T-cell (primary cell): ENCODE measurements at places on chromosomes 2 and 18.

DNA sequence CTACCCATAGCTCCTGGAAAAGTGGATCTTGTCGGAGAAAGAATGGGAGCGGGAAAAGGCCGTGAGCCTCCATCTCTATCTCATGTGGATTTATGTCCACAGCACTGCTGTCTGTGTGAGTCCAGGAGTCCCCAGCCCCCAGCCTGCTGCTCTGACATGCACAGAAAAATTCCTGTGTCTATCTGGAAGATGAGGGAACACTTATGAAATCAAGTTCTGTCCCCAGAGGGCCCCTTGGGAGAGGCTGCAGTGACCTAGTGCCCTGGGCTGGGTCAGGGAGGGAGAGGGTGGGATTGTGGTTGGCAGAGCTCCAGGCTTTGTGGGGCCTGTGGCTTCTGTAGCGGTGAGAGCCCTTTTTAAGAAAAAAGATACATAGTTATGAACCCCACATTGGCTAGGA is 37.6 kb downstream of the HJURP start:
- DNase-seq = no peak
- no peaks in the 10 kb centered on the region for H3K4me1 ChIP-seq
- no peaks in the 10 kb centered on the region for H3K36me3 ChIP-seq

DNA sequence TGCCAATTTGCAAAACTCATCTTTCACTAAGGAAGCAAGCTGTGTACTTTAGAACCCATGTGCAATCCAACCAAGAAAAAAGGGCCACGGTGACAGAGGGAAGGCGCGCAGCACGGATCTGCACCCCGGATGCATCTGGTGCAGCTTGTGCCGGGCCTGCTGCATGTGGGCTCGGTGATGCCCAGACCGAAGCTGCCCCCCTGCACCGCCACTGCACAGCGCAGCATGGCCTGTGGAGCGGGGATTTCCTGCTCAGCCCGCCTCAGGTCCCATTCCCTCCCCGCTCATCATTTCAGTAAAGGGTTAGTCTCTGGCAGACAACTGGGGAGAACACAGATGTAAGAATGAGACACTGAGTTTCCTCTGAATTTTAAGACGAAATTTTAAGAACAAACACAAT is 43.0 kb downstream of the MC2R start:
- no peak overlapping the region for H3K4me3 ChIP-seq
- DNase-seq = no peak
- H3K4me1 ChIP-seq = no peaks in the 10 kb centered on the region

DNA sequence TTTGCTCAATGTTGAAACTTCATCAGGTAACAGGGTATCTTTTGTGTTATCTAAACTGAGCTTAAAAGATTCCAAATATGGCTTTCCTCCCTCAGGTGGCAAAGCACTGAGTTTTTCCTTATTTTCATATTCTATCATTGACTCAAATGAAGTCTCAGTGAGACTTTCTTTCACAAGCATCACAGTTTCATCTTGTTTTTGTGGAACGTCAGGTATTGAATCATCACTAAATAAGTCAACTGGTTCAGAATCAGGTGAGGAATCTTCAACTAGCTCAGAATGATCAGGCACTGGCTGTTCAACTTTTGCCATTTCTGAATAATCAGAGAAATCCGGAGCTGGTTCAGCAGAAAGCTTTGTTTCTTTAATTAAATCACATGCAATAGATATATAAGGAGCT is 24.6 kb downstream of the RTN4 start:
- H3K4me1 ChIP-seq = peaks cover 37% of the 10 kb centered on the region
- no peak overlapping the region for H3K27ac ChIP-seq
- no peaks in the 10 kb centered on the region for H3K27me3 ChIP-seq
- no peak for DNase-seq

DNA sequence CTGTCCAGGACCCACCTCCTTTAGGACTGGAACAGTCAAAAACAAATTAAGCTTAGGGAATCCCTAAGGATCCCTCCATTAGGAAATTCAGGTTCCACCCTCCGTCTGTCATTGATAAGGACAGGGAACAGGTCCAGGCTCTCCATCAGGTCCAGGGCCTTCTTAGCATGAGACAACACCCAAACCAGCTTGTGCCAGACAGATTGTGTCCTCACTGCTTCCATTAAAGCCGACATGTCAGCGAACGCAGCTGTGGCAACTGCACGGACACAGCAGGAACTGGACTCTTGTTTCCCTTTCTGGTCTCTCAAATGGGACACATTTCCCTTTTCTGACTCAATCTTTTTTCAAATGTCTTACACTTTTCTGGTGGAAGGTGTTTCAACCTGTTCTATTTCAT is 81.4 kb downstream of the BCL11A start:
- no peak for DNase-seq
- no peaks in the 10 kb centered on the region for H3K36me3 ChIP-seq
- H3K27me3 ChIP-seq = no peaks in the 10 kb centered on the region
- no peak overlapping the region for H3K4me3 ChIP-seq
- H3K4me1 ChIP-seq = no peaks in the 10 kb centered on the region

- H3K36me3 ChIP-seq = no peaks in the 10 kb centered on the region
- H3K27ac ChIP-seq = no peak overlapping the region
- no peaks in the 10 kb centered on the region for H3K4me1 ChIP-seq
- DNase-seq = no peak
Observed at GRCh38 chr2:207871911-207872310, 102.2 kb upstream of the FZD5 start.

GRCh38 chr2:38835990-38836389 is 39.7 kb downstream of the DHX57 start:
- H3K4me1 ChIP-seq = no peaks in the 10 kb centered on the region

DNA sequence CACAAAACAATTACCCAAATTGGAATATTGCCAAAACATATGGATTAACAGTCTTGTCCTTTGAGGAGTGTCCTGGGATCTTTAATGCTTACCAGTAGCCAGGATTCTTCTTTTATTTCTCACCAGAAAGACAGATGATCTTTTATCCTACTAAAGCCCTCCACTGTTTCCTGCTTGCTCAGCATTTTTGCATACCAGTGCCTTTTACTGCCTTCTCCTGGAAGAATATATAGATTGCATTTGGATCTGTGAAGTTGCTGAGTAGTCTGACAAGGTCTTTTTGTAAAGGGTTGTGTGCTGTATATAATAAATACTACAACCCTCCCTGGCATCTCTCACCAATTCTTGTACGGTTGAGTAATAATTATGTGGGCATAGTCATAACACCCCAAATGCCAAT is 652.2 kb downstream of the LRRTM4 start:
- H3K4me3 ChIP-seq = no peak overlapping the region
- no peaks in the 10 kb centered on the region for H3K27me3 ChIP-seq
- no peaks in the 10 kb centered on the region for H3K4me1 ChIP-seq
- DNase-seq = no peak

DNA sequence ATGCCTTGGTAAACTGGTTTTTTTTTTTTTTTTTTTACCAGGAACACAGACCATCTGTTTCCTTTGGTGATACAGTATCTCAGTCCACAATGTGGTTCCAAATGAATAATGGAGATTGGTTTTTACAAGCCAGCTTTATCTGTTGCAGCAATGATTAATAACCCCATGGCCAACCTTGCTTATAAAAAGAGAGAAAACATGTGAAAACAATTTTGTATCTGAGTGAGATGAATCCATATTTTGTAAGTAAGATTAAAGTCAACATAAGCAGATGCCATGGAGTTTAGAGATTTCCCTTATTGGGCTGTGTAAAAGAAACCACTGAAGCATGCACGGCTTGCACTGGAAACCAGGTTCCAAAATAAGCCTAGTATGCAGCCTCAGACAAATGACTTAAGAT is 108.6 kb upstream of the CNTNAP5 start:
- no peak overlapping the region for H3K4me3 ChIP-seq
- no peaks in the 10 kb centered on the region for H3K27me3 ChIP-seq
- no peak overlapping the region for H3K27ac ChIP-seq
- no peaks in the 10 kb centered on the region for H3K36me3 ChIP-seq
- no peak for DNase-seq

GRCh38 chr18:24259869-24260641 is 121.2 kb downstream of the CABYR start:
- H3K4me3 ChIP-seq = no peak overlapping the region
- H3K36me3 ChIP-seq = no peaks in the 10 kb centered on the region
- no peaks in the 10 kb centered on the region for H3K4me1 ChIP-seq

- H3K4me3 ChIP-seq = no peak overlapping the region
- H3K4me1 ChIP-seq = no peaks in the 10 kb centered on the region
- H3K27ac ChIP-seq = no peak overlapping the region
- peaks cover 16% of the 10 kb centered on the region for H3K27me3 ChIP-seq
- H3K36me3 ChIP-seq = no peaks in the 10 kb centered on the region
Observed at GRCh38 chr2:11711751-11712150, 34.7 kb upstream of the LPIN1 start.

DNA sequence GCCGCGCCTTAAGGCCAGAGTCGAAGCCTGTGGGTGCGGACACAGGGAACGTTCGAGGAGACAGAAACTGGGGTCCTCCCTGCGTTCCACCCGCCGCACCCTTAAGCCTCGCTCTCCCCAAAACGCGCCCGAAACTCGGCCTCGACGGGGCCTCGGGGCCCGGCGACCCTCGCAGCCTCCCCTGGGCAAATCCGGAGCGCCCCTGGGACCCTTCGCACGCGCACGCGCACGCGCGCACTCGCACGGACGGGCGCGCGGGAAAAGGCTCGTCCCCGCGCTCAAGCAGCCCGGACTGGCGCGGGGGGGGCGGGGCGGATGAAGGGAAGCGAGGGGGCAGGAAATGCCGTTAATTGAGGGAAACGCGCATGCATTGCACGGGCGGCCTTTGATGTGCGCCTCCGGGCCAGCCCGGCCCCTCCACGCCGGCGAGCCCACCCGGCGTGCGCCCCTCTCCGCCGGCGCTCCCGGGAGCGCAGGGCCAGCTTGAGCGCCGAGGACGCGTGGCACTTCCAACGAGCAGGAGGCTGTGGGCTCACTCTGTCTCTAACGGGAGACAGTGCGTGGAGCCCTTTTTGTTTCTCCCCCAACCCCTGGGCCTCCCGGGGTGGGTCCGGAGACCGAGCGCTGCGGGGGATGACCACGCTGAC is 5.4 kb upstream of the SALL3 start:
- peak overlapping the region; percentile 46 for H3K4me3 ChIP-seq
- H3K36me3 ChIP-seq = no peaks in the 10 kb centered on the region
- peaks cover 71% of the 10 kb centered on the region for H3K27me3 ChIP-seq
- peaks cover 7% of the 10 kb centered on the region for H3K4me1 ChIP-seq
- no peak for DNase-seq
